ENCODE measurements at places on chromosomes 13 and 19.

- no peak for DNase-seq
Measured at GRCh38 chr19:5013761-5014160, 44.8 kb downstream of the KDM4B start.

DNA sequence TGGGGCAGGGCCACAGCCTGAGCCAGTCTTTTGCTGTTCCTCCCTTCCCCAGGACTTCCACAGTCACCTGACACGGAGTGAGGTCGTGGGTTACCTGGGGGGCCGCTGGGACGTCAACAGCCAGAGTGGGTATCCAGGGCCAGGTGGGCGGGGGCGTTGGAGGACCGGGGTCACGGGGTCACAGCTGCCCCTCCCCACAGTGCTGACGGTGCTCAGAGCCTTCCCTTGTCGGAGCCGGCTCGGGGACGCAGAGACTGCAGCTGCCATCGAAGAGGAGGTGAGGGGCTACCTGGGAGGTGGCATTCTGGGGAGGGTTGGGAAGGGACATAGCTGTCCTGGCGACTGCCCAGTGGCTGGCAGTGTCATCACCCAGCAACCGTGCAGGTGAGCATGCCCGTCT is 11.5 kb downstream of the MPND start:
- no peak for DNase-seq

- no peak for DNase-seq
Measured at GRCh38 chr13:76813891-76814290, 72.3 kb downstream of the KCTD12 start.

- no peak for DNase-seq
Measured at GRCh38 chr13:98405690-98406344, 171.1 kb downstream of the STK24 start.

GRCh38 chr13:113152984-113153809 is 5.3 kb upstream of the PROZ start:
- no peak for DNase-seq

All from T1000 (cell line).